ENCODE measurements at places on chromosomes 1 and 21.

GRCh38 chr1:99603699-99604560 lies 42.0 kb upstream of the PALMD start:
- no peak for DNase-seq

GRCh38 chr1:219566951-219567947 lies 45.7 kb downstream of the ZC3H11B start:
- no peak for DNase-seq

DNA sequence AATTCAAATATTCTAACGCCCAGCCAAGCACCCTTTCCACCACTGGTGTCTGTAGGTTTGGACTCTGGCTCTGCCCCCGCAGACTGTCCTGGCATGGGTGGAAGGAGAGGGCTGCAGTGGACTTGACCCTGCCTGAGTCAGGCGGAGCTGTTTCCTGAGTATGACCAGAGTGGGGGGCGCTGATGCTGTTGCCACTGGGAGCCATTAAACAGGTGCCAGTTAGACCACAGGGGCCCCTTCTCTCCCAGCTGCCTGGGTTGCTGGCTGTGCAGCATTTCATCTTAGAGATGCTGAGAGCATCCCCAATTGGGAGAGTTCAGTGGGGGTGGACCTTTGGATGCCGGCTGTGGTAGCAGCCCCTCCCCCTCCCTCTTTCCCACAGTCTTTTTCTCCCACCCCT lies 539.5 kb downstream of the MATN1 start:
- DNase-seq = no peak

DNA sequence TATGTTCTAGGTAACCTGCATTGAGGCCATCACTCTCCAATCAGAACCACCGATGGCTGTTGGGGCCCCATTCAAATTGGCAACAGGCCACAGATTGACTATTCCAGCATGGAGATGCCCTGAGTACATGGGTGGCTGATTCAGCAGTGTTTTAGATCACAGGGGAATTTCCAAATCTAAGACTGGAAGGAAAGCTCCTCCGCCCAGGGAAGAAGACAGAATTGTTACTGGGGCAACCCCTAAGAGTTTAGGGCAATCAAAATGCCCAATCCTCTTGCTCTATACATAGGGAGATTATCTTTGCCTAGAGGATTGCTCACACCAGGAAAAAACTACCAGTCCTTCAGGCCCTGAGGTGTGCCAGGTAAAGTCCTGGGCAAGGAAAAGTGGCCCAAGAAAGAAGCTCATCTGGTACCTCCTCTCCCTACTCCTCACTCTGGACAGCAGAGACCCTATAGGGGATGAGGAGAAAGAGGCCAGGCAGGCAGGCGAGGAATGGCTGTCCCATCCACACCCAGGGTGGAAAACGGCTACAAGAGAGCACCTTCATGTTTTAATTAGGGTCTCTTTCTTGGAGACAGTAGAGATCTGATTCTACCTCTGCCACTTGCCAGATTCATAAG lies 5.8 kb downstream of the S100A8 start:
- no peak for DNase-seq

- DNase-seq = no peak
Observed at GRCh38 chr1:198726455-198726854, 87.6 kb downstream of the PTPRC start.

DNA sequence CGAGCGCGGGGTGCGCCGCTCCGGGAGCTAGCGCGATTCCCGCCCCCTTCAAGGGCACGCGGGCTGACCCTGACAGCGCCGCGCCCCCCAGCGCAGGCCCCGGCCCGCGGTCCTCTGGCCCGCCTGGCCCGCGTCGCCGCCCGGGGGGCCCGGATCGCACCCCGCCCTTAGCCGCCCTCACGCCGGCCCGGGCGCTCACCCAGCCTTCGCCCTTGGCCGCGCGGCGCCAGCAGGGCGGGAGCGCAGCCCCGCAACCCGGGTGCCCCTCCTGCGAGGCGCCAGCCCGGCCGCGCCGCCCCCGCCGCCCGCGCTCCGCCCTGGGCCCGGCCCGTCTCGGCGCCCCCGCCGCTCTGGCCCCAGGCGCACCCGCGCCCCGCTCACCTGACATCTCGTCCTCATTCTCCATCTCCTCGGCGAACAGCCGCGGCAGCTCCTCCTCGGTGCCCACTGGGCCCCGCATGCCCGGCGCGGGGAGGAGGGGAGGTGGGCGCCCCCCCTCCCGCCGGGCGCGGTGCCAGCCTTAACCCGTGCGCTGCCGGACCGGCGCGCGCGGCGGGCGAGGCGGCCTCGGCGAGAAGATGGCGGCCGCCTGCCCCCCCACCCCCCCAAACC lies 451 bp downstream of the CHD5 start:
- DNase-seq = no peak

GRCh38 chr1:14339288-14339687 lies 259.2 kb upstream of the KAZN start:
- DNase-seq = no peak

- DNase-seq = no peak
Observed at GRCh38 chr1:29825274-29825940, 589.1 kb downstream of the PTPRU start.

- DNase-seq = no peak
Observed at GRCh38 chr1:84892705-84893618, at the start of gene LPAR3. LPAR3 (minus strand) TSS chr1:84893206; CDS start chr1:84866120, 27,086 bp downstream.

All from NK-92 treated with Interleukin-12 subunit alpha and Interleukin-12 subunit beta, amount 100 ng/mL, for 24 hours (cell line).